ENCODE measurements at places on chromosomes 4 and X.

DNA sequence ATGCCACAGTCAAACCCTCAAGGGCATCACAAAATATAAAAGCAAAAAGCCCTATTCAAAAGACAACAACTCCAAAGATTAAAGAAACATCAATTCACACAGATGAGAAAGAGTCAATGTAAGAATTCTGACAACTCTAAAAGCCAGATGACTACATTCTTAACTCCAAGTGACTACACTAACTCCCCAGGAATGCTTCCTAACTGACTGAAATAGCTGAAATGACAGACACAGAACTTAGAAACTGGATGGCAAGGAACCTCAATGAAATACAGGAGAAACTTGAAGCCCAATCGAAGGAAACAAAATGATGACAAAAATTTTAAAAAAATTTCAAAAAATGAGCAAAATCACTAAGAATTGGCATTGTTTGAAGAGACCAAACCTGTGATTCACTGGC, 1047.6 kb upstream of the PCDH10 start:
- no peak for DNase-seq

DNA sequence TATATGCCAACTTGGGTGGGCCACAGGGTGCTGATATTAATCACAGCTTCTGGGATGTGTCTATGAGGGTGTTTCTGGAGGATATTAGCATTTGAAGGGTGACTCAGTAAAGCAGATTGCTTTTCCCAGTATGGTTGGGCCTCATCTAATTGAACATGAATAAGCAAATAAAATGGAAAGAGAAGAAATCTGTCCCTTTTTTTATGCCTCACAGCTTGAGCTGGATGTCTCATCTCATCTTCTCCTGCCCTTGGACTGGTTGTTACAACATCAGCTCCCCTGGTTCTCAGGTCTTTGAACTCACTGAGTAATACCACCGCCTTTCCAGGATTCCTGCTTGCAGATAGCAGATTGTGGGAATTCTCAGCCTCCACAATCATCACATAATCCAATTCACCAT, 1149.2 kb downstream of the PCDH18 start:
- no peak for DNase-seq

GRCh38 chr4:129342819-129343408, 247.0 kb downstream of the C4orf33 start:
- no peak for DNase-seq

DNA sequence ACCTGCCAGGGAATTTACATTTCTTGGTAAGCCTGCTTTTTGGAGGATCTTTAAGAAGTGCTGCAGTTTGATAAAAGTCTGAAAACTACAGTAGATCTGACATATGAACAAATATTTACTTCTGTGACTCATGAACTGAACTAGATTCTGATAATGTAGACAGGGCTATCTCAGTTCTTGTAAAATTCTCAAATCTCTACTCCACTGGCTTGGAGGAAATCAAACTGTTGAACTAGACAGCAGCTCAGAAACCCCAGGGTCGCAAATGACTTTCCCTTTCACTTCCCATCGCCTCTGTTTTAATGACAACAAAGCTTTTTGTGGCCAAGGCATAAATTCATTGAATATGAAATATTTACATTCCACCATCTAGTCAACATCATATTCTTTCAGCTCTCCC, 15.4 kb upstream of the OCIAD1 start:
- no peak for DNase-seq

DNA sequence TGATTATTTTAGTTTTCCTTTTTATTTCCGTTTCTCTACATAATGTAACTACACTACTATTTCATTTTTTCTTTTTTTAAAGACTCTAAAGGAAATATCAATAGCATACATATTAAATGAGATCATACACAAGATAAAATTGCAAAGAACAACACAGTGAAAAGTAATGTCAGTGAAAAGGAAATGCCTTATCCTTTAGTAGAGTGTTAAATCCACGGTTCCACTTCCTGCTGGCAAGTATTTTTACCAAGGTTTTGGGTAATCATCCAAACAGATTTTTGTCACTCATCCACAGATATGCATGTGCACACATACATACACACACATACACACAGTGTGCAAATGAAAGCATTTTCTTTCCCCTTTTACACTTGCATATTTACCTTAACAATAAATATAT, 548.9 kb downstream of the PPP4R3C start:
- no peak for DNase-seq

DNA sequence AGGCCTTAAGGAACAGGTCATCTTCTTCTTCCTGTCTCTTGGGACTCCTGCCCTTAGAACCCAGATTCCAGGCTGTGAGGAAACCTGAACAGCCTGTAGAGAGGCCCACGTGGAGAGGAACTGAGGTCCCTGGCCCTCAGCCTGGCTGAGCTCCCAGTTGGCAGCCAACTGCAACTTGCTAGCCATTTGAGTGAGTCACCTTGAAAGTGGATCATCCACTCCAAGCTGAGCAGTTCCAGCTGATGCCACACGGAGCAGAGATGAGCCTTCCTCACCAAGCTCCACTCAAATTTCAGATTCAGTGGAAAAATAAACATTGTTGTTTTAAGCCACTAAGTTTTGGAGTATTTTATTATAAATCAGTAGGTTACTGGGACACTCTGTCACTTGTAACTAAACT, 392.5 kb downstream of the BCOR start:
- DNase-seq, result no peak

DNA sequence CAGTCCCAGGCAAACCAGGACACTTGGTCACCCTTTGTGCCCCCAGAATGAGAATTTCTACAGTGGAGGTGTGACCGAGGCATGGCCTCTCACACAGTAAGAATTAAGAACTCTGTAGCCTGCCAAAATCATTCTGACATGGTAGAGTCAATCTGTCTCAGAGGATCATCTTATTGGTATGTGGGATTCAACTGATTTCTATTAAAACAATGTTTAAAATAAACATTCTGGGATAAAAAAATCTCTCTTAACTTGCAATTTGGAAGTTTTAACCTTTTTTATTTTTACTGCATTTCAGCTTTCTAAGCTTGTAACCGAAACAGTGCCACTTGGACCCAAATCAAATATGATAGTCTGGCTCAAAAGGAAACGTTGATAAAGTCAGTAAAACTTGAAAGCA, 165.4 kb upstream of the LDB2 start:
- DNase-seq, result no peak

GRCh38 chr4:155657169-155657568, 9.5 kb upstream of the GUCY1A1 start:
- DNase-seq, result no peak

DNA sequence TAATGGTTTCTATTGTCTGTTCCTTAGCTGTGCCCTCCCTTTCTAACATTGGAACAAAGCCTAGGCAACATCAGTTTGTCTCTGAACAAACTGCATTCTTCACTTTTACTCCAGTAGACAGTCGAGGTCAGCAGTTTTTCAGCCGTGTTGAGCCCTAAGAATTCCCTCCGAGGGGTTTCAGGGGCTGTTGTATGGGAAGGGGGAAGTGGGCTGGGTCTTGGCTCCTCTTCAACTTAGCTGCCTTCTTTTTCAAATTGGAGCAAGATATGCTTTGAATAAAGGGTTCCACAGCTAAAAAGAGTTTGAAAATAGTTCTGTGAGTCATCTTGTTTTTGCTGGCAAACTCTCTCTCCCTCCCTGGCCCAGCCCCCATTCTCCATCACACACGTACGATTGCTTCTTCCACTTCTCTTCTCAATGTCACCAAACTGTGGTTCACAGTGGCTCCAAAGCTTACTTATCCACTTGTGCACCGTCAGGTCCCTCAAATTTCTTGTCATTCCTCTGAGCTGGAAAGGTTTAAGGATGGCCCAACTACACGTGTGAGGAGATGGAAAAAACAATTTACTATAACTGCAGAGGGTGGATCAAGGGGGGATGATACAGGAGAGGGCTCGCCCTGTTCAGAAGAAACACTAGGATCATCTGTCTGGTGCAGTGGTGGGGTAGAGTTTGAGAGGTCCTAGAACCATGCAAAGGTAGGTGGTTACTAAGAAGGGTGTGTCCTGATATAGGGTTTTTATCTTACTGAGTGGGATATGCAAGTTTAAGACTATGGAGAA, 9.2 kb upstream of the MAML3 start:
- no peak for DNase-seq

DNA sequence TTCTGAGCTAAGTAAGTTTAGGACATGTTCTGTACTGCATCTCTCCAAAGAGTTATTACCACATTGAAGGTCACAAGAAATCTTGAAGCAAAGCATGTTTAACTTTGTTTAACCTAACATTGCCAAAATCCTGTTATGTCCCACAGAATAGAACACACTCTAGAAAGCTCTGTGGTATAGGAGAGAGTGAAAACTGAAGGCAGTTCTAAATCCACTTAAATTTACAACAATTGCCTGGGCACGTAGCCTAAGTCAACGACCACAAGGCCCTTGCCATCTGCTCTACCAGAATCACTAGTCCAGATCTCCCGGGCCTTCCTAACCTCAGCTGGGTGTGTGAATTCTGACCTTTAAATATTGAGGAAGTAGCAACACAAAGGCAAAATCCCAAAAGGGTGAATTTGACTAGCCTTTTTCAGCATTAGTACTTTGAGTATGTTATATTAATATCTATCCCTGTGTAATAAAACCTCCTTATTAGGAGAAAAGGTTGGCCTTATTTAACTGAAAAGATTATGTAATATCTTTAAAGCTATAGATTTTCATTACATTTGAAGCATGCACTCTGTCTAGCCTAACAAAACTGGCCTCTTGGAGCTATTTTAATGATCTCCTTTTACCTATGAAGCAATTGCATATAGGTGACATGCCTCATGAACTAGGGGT, 4.5 kb upstream of the MAML3 start:
- DNase-seq, result no peak

- no peak for DNase-seq
Measured at GRCh38 chr4:118866442-118866841, 22.2 kb upstream of the SYNPO2 start.

DNA sequence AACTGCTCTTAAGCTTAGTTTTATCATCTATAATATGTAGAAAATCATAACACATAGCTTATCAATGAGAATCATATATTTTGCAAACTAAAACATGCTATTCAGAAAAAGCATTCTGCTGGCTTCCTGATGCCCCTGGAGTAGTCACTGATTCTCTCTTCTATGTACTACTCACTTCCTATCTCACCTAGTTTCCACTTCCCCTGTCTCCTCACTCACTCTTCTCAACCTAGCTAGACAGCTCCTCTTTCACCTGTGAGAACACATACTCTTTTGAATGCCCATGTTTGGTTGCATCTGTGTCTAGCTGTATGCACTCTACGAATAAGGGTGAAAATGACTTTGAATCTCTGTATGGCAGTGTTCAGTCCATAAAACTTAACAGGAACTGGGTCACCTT, 9.3 kb downstream of the TMEM144 start:
- DNase-seq, result no peak

GRCh38 chrX:2781698-2782097, 29.9 kb downstream of the XG start:
- DNase-seq, result no peak

DNA sequence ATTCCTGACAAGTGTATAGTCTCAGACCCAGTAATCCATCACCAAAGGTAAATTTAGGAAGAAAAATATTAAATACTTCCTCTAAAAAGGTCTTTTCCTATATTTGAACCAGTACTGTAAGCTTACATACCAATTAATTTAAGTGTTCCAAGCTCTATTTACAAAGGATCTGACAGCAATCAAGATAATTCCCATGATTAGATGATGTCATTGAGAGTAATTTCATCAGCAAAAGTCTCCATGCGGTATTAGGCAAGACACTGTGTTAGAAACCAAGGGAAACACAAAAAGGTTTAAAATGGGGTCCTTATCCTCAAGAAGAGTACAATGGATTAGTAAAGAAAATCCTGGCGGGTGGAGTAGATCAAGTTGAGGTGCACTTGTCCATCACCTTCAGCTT, 198.5 kb downstream of the PRDM5 start:
- DNase-seq, result no peak

DNA sequence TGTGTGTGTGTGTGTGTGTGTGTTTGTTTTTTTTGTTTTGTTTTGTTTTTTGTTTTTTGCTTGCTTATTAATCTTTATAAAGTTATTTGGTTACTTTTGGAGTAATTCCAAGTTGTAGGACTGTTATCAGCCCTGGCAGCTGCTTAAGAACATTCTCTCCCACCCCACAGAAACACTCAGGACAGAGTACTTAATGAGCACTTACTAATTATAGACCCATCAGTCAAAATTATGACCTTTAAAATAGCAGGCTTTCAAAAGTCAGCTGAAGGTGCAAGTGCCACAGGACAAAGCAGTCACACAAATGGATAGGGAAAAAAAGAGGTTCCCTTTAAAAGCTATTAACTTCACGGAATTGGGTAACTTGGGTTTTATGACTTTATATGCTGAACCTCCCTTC, 69.0 kb downstream of the BEND2 start:
- DNase-seq, result no peak

GRCh38 chrX:16851421-16851820, 18.7 kb downstream of the RBBP7 start:
- DNase-seq, result no peak

DNA sequence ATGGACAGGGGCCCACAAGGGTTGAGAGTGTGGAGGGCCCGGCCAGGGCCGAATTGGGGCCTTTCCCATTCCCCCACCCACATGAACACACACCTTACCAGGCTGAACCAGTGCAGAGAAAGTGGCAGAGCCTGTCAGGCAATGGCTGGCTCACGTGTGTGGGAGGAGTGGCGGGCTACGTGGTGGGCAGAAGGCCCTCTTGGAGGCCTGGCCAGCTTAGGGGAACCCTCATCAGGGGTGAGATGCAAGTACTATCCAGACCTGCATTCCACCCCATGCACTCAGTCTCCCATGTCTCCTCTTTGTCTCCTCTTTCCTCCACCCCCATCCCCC, 965 bp downstream of the TCEAL4 start:
- no peak for DNase-seq

DNA sequence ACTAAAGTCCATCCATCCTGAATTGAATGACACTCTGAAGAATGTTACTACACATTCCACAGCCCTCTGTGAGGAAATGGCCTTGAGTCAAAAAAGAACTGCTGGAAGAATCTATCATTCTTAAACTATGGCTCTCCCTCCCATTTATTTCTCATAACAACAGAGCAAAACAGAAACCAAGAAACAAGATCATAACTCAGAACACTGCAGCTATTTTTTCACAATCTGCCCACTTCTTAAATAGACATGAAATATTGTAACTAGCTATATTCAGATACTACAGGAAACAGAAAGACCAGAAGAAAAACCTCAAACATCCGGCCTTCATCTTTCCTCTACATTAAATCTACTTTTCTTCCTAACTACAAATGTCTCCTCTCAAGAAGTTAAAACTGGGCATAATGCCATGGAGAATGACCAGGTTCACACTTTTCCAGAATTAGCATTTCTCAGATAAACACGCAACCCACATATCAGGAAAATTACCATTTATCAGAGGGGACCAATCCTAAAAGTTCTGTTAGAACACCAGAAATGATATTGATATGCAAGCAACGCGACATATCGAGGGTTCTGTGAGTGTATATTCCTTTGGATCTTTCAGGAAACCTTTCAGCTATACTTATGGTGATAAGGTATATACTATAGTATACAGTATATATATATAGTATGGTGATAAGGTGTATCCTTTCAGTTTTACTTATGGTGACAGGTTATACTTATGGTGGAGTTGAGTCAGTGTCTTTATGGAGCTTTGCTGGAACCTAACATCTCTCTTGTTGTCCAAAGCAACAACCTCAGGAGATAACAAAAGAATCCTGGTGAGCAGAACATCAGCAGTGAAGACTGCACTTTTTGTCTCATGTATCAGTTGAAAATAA, 60.4 kb upstream of the IRF2 start:
- DNase-seq, result no peak

GRCh38 chrX:16664626-16665025, 14.7 kb downstream of the S100G start:
- no peak for DNase-seq

GRCh38 chr4:184384056-184384809, 90.1 kb downstream of the IRF2 start:
- DNase-seq, result no peak

GRCh38 chr4:95386410-95386809, 162.4 kb downstream of the UNC5C start:
- no peak for DNase-seq
